ENCODE measurements at places on chromosomes 5 and 9.

DNA sequence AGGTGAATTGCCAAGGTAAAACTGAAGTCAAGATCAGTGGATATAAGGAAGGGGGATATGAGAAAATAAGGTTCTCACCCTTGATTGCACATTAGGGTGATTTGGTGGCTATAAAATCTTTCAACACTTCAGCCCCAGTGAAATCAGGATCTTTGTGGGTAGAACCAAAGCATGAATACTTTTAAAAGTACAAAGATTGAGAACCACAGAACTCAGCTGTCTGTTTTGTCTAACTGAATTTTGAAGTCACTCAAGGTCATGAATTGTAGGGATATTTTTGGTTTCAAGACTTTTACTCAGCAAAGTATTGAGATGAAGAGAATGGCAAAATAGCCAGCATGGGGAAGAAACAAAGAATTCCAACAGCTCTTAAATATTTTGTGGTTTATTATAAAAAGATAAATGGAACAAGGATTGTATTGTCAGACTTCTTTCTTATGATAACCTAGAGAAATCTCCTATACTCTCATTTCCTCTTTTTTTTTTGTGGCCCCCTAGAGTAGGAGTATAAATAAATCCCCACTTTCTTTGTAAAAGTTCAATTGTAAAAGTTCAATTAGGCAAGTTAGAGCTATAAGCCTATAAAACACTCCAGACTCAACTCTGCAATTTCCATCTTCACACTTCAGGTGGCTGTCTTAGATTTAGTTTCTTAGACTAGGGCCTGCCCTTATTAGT, 272.9 kb downstream of the PDE4D start:
- DNase-seq, result no peak

- no peak for DNase-seq
These were observed 31.6 kb upstream of the ACOT12 start for GRCh38 chr5:81425569-81425968.

GRCh38 chr9:14524873-14525515, 168.2 kb downstream of the ZDHHC21 start:
- no peak for DNase-seq

DNA sequence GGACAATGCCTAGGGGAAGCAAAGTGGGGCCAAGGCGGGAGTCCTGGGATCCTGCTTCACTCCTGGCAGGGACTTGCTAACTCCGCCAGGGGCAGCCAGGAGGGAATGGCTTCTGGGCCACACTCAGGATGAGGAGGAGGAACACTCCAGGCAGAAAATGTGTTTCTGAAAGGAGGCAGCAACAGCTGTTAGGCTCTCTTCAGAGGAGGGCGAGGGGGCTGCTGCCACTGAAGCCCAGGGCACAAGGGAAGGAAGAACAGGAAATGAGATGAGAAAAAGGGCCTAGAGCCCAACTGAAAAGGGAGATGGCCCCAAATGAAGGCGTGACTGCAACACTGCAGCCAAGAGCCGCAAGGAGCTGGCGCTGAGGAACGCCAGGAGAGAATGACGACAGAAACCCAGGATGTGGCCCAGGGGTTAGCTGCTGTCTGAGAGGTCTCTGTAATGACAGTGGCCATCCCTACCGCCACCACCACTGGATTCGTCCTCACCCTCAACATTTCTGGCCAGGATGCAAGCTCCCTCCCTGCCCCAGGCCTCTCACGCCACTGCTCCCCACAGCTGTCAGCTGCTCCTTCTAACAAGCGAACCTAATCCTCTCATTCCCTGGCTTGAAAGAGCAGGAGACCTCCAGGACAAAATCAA, 15.8 kb downstream of the PSMB7 start:
- no peak for DNase-seq

GRCh38 chr5:7410936-7411511, 15.1 kb downstream of the ADCY2 start:
- DNase-seq, result no peak

DNA sequence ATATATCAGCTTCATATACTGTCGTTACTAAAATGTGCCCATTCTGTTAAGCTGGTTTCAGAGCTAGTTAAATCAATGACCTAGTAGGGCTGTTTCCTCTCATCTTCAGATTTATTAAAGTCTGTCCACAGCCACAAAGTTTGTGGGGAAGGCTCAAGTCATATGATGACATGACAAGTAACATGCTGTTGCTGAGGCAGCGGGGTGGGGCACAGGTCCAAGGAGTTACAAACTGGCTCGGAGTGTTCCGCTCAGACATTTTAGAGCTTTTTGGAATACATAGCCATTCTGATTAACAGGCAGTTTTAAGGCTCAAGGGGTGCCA, 2.7 kb upstream of the ANP32B start:
- DNase-seq, result no peak

DNA sequence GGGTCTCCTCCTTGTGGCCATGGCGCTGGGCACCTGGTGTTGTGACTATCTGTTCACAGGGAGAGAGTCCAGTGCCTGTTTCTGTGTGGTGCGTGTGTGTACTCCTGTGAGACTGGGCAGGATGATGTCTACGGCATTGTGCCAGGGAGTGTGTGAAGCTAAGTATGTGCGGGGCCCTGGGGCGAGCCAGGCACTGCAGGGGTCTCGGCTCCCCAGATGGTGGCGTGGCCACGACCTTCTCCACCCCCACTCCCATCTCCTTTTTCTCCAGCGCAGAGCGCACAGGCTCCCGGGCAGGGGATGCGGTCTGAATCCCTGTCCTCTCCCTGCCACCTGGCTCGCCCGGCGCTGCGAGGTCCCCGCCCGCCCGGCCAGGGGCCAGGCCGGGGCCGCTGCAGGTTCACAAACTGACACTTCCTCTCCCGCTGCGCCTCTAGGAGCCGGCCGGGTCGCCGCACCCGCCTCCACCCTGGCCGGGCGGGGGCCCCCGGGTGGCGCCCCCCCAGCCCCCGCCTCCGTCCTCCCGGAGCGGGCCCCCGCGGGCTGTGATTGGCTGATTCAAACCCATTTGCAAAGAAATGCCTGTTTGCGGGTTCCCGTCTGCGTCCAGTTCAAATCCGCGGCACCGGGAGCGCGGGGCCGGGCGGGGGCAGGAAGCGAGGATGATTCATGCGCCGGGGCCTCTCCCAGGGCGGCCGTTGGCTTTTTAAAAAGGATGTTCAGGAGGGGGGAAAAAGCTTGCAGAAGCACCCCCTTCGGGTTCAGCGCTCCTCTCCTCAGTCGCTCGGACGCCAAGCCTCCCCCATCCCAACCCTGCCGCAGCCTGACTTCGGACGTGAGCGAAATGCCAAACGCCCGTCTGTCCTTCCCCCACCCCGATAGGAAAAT, 790 bp downstream of the PHF19 start:
- peak; percentile 42 for DNase-seq

GRCh38 chr9:97555164-97555563, 53.7 kb downstream of the TMOD1 start:
- no peak for DNase-seq

DNA sequence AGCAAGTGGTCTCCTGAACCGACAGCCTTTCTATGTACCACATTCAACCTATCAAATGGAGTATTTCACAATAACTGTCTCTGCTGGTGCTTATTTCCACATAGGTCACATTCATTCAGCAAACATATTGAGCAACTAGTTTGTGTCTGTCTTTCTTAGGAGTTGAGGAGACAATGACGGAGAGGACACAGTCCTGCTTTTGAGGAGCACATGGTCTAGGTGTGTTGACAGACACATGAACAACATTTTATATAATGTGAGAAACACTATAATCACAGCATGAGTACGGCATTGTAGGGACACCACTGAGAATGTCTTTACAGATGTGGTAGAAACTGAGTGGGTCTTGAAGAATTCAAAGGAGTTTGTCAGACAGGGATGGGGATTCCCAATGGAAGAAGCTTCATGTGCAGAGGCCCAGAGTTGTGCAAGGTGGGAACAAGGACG, 28.5 kb downstream of the NFIL3 start:
- no peak for DNase-seq

DNA sequence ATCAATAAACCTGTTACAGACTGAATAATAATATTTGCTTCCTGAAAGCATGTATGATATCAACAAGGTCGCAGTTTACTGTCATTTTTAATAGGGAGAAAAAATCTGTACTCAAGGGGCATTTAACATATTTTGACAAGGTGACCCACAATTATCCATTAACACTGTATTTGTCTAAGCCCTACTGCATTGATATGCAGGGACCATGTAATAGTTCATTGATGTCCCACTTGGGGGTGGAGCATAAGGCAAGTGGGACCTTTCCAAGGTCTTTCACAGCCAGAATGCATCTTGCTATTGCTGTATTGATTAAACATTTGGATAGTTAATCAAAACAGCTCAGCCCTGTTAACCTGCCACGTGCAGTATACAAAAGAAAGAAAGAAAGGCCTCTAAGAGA, 502.0 kb downstream of the NR2F1-AS1 start:
- no peak for DNase-seq

DNA sequence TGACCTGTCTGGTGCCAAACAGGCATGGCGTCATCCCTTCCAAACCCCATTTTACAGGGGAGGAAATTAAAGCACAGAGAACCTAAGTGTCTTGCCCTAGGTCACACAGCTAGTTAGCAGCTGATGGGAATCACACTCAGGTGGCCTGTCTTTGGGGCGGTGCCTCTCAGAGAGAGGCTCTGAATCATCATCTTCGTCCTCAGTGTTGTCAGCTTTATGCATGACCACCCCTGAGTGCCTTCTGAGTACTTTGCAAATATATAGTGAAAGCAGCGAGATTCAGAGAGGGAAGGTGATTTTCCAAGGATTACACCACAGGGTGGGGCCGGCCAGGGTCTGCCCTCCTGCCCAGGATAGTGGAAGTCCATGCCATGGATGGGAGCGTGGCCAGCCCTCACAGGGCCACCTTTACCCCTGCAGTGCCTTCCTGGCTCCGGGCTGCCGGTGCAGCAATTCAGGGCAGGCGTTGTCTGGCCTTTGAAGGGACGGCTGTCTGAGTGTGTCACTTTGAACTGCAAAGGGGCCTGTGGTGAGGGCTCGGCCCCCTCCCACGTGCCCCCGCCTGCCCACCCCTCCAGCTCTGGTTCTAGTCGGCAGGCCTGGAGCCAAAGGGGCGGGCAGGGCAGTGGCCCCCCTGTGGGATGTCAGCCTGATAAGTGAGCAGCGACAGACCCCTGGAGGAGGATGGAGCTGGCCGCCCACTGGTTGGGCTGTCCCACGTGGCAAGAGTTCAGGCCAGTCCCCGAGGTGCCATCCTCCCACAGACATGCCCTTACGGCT, 16.9 kb downstream of the LMX1B start:
- DNase-seq, result no peak

DNA sequence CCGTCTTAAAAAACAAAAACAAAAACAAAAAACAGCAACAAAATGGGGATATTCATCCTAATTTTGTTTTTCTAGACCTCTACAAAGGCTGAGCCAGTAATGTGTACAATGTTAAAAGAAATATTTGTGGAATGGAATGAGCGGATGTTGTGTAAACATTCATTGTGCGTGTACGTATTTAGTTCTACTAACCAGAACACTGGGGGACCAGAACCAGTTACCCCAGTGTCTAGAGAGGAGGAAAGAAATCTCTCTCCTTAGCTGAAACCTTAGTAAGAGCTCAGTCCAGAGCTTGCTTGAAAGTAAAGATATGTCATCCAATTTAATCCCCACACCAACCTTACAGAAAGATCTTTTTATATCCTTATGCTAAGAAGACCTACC, 106.7 kb upstream of the CPEB4 start:
- DNase-seq, result no peak

GRCh38 chr5:131167615-131168014, 2.6 kb upstream of the HINT1 start:
- no peak for DNase-seq

DNA sequence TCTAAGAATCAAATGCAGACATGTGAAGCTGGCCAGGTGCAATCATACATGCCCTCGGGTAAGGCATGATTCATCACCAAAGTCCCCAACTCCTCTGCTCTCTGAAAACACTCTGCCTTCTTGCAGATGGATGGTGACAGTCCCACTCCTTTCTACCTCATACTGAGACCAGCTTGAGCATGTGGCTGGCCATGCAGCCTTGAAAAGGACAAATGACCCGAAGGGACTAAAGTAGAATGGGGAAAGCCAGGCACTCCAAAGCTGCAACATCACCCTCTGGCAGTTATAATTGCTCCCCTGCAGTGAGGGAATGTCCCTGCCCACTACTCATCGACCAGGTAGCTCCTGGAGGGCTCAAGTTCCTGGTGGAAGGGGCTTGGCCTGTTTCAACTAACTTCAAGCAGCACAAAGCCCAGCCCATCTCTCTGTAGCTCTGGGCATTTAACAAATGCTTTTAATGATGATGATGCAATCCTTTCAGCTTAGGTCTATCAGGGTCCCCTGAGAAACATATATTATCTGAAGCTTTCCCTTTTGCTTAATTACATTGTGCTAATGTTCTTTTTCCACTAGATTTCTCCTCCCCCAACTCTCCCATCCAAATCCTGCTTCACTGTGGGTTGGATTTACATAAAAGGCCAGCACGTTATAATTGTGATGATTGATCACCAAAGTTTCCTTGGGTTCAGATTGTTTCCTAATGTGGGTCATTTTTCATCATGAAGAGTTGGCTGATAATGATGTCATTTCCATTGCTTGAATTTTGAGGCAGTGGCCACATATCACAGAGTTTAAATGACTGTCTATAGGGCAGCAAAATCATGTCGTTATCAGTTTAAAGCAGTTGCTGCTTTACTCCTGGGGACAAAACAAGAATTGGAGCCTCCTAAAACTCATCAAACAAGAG, 436.5 kb upstream of the SLC30A5 start:
- DNase-seq, result no peak

DNA sequence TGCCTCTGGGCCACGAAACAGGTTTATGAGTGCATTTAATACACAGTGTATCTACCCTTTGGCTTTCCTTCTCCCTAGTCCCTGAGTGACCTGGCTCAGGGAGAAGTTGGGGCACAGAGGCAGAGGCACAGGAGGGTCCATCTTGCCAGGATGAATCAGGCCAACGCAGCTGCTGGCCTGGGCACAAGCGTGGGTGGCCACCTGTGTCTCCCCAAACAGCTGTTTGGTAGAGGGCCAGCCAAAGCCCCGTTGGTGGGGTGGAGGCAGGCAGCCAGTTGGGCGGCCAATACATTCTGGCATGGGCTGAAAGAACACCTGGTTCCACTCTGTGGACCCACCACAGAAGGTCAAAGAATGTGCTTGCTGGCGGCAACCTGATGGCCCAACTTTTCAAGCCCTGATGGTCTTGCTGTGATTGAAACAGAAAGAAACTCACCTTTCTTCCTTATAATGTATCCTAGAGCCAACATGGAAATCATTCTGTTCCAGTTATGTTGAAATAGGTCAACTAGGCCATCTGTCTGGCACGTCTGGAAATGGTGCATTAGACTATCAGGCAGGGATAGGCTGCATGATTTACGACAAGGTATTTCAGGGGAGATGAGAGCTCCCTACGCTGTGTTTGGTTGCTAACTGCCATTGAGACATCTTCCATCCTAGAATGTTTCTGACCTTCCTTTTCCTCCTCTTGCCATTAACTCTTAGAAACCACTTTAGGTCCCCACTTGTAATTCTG, 337.4 kb downstream of the ADAMTS6 start:
- DNase-seq, result no peak
